ENCODE measurements at places on chromosomes 7 and 10. TPM values are rescaled to one million over a fixed set of nuclear protein-coding genes. Genes with fewer than 3 reads are reported as not detected.
A peak's percentile ranks its signal among the peaks of the same experiment; 100 is the strongest.

GRCh38 chr7:120857588-120858573, at the start of gene TSPAN12:
Gene TSPAN12, minus strand, starts transcription at chr7:120858144. Its CDS starts 1,381 bp downstream, at chr7:120856763.
- DNase-seq, result peak; percentile 83

DNA sequence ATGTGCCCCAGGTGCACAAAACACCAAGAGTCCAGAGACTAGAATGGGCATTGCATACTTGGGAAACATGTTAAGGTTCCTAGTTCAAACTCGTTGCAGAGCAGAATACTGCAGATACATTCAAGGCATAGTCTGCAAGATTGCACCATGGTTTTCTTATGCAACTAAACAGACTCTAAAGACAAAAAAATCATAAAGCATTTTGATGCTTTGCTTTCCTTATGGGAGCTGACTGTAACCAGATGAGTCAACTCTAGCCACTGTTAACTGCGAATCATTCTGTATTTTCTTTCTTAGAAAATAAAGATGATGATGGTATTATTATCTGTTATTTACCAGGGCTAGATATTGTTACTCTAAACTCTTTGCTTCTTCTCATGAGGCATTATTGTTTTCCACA, 19.7 kb downstream of the TRUB1 start:
- DNase-seq, result no peak

DNA sequence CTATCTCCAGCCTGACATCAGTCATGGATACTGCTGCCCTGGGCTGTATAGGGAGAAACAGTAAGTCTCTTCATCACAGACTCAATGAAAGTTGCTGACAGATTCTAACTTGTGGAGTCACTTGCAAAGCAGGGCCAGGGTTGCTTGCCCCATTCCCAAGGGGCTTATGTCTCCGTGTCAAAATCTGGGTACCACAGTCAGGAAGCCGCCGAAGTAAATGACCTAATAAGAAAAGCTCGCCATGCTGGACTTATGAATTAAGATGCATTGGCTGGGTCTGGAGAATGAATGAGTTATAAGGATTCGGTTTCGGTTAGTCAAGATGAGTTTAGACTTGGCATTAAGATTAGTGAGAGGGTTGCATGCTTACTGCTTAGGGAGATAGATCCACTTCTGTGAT, 10.8 kb upstream of the OR6V1 start:
- DNase-seq, result no peak

The OR9A2 gene
- total RNA-seq, result 0.71 TPM

The AQP1 gene
- 864 TPM for total RNA-seq

The TMEM196 gene
- not detected for total RNA-seq

DNA sequence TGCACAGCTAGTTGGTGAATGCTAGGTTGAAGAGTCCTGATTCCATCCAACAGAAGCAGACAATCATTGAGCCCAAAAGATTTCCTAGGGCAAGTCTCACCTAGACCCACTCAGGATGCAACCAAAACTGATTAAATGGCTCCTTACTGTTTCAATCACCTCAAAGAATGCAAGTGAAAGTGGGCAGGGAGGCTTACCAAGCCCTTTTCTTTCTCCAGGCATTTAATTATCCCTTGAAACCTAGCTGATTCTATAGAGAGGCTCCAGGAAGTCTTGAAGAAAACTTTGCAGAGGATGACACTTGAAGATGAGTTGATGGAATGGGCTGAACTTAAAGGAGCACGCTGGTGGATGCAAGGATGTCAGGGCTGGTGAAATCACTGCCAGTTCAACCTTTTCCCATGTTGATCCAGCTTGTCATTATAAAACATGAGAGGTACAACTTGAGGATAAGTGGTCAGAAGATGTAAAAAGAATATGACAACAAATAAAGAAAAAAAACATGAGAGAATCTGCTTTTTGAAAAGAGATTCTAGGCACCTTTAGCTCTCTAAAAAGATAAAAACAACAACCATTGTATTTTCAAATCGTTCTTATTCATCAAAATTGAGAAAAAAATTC, 2.3 kb upstream of the ANKRD1 start:
- DNase-seq, result no peak

Measured in sciatic nerve (tissue), 2 donors.